Endothelial cell of umbilical vein (primary cell): ENCODE measurements at places on chromosomes 2 and 18. TPM values are rescaled to one million over a fixed set of nuclear protein-coding genes. Genes with fewer than 3 reads are reported as not detected.

DNA sequence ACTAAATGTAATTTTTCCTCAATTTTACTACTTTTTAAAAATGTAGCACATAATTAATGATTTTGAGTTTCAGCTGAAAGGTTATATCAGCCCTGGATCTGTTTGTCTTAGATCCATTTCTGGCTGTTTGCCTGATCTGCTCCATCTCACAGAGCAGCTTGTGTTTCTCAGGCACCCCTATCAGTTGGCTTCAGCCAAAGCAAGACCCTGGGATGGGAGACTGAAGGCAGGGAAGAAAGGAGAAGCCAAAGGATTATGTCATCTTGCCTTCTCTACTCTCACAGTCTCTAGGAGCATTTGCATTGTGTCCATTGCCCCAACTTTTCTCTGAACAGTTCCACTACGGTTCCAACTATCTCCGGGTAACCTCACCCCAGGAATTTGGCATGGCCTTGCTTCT lies 110.5 kb downstream of the CCDC148 start:
- no peaks in the 10 kb centered on the region for H3K36me3 ChIP-seq
- H3K4me3 ChIP-seq = no peak overlapping the region
- DNase-seq = no peak
- H3K27me3 ChIP-seq = peaks cover 2% of the 10 kb centered on the region

TRIM54 gene
- total RNA-seq = 0.42 and 0.51 TPM in 2 replicates

IL37 gene
- not detected in 2 replicates for total RNA-seq

SLC5A7 gene
- not detected in 2 replicates for total RNA-seq

LCT gene
- total RNA-seq = 0.07 TPM in 1 of 2 replicates, not detected in the other

DCDC2C gene
- total RNA-seq = not detected in 2 replicates

DNA sequence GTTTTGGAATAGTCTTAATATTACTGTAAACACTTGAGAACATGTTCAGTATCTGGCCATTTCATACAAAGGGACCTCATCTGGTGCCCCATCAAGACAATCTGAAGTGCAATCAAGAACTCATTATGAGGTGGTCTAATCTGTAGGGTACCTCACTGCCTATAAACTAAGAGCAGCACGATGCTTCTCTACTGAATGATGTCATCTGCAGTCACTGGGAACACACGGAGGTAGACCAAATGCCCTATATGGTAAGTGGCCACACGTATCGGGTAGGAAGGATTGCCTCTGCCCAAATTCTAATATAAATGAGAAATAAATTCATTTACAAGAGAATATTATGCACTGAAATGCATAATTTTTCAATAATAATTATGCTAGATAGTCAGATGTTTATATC lies 90.4 kb downstream of the SLC8A1 start:
- H3K27ac ChIP-seq = no peak overlapping the region
- no peaks in the 10 kb centered on the region for H3K27me3 ChIP-seq
- H3K4me1 ChIP-seq = no peaks in the 10 kb centered on the region
- no peaks in the 10 kb centered on the region for H3K36me3 ChIP-seq

GRCh38 chr18:36531636-36532035 lies 234.1 kb downstream of the FHOD3 start:
- no peak for DNase-seq
- no peaks in the 10 kb centered on the region for H3K36me3 ChIP-seq

DOK6 gene
- total RNA-seq = not detected in 2 replicates

DNA sequence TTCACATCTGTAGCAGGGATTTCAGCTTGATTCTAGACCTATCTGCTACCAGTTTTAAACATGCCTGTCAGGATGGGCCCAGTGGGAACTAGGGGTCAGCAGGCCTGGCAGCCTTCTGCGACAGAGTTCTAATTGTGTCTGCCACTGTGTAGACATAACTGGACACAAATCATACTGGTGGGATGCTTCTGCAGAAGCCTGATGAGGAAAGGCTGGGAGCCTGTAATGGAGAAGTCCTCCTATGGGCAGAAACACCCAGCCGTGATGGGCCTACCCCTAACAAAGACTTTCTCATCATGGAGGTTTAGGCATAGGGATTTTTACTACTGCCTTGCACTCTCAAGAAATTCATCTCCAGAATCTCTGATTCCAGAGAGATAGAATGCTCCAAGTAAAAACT lies 166.9 kb downstream of the PDE11A start:
- H3K4me3 ChIP-seq = no peak overlapping the region
- DNase-seq = no peak
- no peaks in the 10 kb centered on the region for H3K27me3 ChIP-seq
- H3K36me3 ChIP-seq = no peaks in the 10 kb centered on the region
- H3K4me1 ChIP-seq = no peaks in the 10 kb centered on the region

- H3K36me3 ChIP-seq = peaks cover 14% of the 10 kb centered on the region
- DNase-seq = no peak
- peaks cover 3% of the 10 kb centered on the region for H3K4me1 ChIP-seq
- no peaks in the 10 kb centered on the region for H3K27me3 ChIP-seq
- no peak overlapping the region for H3K4me3 ChIP-seq
- H3K27ac ChIP-seq = no peak overlapping the region
Observed at GRCh38 chr2:128162266-128162665, 71.3 kb downstream of the UGGT1 start.

GRCh38 chr2:148201075-148202004 lies 180.4 kb downstream of the MBD5 start:
- no peaks in the 10 kb centered on the region for H3K27me3 ChIP-seq
- H3K4me3 ChIP-seq = no peak overlapping the region
- DNase-seq = peak; percentile 22
- no peaks in the 10 kb centered on the region for H3K4me1 ChIP-seq

GRCh38 chr18:44811572-44812125 lies 131.0 kb downstream of the SETBP1 start:
- no peaks in the 10 kb centered on the region for H3K36me3 ChIP-seq
- no peak for DNase-seq
